Activated T-helper 1 cell treated with anti-CD3 and anti-CD28 coated beads, Interleukin-12 subunit alpha, Interleukin-12 subunit beta, Interleukin-2, Interleukin-4 antibody, amounts not matched to agents 30 ng/mL and 10 ng/mL and 1 ng/mL, durations not matched to agents 14 hours and 24 hours and 36 hours (primary cell): ENCODE measurements at places on chromosomes 6 and 20.

DNA sequence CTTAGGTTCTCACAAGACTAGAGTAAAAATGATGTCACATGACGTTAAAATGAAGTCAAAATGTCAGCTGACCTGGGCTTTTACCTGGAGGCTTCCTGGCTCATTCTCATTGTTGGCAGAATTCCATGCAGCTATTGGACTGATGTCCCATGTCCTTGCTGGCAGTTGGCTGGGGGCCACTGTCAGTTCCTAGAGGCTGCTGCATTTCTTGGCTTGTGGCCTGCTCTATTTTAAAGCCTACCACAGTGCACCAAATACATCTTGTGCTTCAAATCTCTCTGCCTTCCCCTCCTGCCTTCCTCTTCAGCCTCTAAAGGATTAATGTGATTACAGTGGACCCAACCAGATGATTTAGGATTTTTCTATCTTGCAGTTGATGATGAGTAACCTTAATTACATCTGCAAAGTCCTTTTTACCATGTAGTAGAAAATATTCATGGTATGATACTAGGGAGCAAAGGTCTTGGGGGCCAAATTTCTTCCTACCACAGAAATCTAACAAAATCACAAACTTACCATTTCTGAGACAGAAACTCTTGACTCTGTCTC, 81.9 kb downstream of the FIG4 start:
- no peak for DNase-seq

GRCh38 chr6:18510644-18511033, 123.5 kb downstream of the RNF144B start:
- DNase-seq = no peak

GRCh38 chr20:44586289-44586911, 4.0 kb downstream of the PKIG start:
- no peak for DNase-seq

GRCh38 chr20:10288421-10288820, 69.8 kb downstream of the SNAP25 start:
- no peak for DNase-seq

- no peak for DNase-seq
Measured at GRCh38 chr6:157224951-157225574, 98.3 kb downstream of the TMEM242 start.

GRCh38 chr20:44959638-44960102, 527 bp downstream of the TOMM34 start:
- peak; percentile 37 for DNase-seq

GRCh38 chr6:108434222-108434621, 126.5 kb upstream of the FOXO3 start:
- no peak for DNase-seq

GRCh38 chr20:23116311-23117089, 30.4 kb upstream of the CD93 start:
- DNase-seq = no peak

DNA sequence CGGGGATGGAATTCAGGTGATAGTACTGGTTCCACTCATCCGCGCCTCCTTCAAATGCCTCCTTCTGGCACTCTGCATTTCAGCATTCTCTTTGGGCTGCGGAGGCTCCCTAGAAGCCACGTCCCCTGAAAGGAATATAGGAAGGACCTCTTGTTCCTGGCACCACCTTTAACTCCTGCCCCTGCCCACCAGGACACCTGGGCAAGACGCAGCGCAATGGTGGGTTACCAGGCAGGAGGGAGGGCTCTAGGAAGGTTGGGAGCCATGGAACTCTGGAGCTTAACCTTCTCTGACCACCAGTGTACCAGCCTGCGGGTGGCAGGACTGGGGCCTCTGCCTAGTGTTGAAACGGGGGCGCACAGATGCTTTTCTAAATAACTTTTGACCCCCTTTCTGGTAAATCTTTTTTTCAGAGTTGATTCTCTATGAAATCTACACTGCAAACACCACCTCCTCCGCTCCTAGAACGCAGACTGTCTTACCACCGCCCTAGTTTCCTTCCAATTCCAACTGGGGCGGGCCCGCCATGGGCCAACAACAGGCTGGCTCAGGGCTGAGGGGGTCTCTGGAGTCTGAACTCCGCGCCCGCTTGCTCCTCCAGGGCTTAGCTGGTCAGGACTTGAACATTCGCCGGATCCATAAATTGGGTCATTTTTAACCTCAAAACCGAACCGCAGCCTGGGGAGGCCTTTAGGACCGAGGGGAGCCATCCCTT, 871 bp upstream of the SYNDIG1 start:
- no peak for DNase-seq

DNA sequence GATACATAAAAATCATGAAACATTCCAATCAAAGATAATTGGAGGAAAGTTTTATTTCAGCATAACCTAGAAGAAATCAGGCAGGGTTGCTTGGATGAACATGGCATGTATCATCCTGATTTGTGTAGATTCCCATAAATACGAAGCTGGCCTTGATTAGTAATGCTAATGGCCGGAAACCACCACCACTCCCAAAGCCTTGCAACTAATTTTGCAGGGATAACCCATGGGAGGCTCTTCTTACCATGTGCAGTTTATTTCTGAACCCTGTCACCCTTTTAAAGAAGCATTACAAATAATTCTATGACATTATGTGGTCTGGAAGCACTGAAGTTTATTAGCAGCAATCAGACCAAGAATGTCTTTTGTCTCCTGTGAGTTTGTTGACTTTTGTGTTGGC, 80.8 kb downstream of the AIG1 start:
- DNase-seq = no peak
